Stimulated activated CD8-positive, alpha-beta memory T cell treated with anti-CD3 and anti-CD28 coated beads, Interleukin-4, amount 100 ng/mL, for 1 hour (primary cell): ENCODE measurements at places on chromosomes 11 and 22.

DNA sequence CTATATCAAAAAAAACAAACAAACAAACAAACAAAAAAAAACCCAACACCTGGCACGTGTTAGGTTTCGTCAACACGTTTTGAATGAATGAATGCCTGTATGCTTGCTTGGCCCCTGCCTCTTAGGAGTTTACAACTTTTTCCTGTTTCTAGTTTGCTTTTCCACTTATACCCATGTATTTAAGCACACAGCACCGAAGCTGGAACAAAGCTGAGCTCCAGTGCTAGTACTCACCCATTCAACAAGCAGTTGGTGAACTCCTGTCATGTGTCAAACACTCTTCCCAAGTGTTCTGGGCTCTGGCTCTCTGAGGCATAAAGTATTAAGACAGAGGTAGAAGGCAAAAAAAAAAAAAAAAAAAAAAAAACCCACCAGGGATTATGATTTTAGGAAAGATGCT lies 599.3 kb downstream of the BUD13 start:
- DNase-seq = no peak

DNA sequence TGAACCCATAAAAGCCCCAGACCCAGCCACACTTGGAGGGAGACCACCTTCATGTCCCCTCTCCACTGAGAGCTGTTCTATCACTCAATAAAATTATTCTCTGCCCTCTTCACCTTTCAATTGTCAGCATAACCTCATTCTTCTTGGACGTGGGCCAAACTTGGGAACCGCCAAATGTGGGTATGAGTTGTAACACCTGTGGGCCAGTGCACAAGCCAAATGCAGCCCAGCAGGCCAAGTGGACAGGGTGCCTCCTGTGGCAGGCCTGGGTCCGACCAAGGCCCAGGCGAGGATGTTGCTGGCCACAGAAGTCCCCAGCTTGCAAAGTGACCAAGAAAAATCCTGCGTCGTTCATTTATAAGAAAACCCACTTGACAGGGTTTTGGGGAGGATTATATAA lies 621.2 kb downstream of the METTL15 start:
- no peak for DNase-seq

DNA sequence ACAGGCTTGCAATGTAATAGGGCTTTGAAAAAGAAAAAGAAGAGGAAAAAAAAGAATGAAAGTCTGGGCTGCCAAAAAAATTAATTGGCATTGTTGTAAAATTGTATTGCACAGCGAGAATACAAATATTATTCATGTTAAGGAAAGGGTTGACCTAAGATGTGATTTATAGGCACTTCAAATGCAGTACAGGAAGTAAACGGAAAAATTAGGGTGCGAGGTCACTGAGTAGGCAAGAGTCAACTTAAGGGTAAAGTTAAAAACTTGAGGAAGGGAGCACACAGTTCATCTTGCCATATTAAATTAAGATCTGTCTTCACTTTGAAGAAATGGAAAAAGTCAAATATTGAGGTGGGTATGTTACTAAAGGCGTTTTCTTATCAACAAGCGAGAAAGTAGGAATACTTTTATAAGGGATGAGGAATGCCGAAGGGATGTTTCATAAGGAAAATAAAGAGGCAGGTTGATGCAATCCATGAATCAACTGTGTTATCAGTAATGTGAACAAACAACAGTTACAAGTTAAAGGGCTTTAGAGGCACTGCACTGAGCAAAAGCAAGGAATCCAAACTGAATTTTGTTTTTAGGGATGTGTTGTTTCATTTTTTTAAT lies 123.0 kb downstream of the WT1 start:
- DNase-seq = no peak

DNA sequence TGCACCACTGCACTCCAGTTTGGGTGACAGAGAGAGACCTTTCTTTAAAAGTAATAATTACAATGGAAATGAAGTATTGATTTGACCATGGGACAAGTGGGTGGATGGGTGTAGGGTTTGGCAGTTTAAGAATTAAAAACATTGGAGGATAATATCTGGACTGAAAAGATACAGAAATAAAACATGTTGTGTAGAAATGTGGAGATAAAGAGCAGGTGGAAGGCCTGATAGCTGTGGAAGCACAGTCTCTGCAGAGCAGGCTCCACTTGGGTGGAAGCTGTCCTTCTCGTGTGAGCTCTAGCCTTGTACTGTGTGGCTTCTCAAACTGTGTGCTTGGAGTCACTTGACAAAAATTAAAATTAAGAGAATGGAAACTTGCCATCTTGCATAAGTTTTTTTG lies 25.6 kb downstream of the APLP2 start:
- DNase-seq = no peak

DNA sequence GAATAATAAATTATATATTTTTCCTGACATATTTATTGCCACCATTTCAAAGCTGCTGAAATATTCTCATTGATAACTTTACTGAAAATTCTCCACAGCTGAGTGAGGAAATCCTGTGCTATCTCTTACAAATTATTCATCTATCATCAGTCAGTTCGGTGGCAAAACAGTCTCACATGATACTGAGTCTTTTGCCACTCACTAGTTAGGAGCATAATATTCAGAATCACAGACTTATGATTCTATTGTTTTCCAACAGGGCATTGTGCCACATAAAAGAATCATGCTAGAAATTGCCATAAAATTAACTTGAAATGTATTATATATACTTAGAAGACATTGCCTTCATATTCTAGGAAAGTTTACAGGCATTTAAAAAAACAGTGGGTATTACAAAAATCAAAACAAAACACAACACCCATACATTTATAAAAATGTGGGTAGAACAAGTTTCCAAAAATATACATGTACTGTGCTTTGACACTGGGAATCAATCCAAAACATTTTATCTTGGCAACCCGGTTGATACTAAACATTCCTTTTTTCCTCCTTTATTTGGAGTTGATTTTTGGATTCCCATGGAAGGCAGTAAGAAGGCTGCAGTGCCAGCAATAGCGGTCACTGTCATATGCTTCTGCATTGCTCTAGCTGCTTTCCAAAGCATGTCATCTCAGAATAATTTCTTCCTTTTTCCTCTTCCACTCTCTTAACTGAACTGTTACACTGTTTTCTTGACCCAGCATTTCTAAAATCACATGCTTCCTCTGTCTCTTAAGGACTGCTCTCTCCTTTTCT lies 42.5 kb downstream of the ATG16L2 start:
- no peak for DNase-seq

DNA sequence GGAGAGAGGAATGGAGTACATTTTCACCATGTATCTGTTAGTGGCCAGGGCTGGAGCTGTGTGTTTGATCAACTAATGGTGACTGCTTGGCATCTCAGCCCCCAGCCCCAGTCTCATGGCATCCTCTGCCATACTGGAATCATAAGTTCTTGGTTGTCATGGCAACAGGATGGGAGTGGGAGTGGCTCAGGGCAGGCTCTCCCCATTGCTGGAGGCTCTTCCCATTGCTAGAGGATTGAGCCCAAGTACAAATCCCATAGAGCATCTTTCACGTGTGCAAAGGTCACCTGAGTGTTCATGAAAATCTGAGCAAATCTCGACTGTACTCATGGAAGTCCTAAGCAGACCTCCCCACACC lies 14.9 kb downstream of the DNAJB13 start:
- no peak for DNase-seq

GRCh38 chr11:34773826-34774225 lies 142.4 kb downstream of the APIP start:
- DNase-seq = no peak

DNA sequence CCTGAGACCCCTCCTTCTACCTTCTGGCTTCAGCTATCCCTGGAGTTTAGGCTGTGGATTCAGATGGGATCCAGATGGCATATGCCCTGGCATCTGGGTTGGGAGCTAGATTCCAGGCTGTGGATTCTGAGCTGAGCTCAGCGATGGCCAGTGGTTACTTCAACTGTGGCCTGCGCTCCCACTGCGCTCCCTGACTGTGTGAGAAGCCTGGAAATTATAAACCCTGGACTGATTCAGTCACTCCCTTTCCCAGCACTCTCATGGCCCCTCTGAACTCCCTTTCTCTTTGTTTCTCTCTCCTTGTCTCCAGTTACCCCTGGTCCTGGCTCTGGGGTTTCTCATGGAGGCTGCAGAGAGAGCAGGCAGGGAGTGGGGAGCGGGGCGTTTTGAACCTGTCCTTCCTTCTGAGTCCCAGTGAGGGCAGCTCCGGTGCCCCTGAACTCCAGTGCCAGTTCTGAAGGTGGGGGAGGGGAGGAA lies 4.8 kb downstream of the ARHGEF17 start:
- DNase-seq = no peak

GRCh38 chr11:36292311-36292722 lies 3.1 kb upstream of the COMMD9 start:
- no peak for DNase-seq

DNA sequence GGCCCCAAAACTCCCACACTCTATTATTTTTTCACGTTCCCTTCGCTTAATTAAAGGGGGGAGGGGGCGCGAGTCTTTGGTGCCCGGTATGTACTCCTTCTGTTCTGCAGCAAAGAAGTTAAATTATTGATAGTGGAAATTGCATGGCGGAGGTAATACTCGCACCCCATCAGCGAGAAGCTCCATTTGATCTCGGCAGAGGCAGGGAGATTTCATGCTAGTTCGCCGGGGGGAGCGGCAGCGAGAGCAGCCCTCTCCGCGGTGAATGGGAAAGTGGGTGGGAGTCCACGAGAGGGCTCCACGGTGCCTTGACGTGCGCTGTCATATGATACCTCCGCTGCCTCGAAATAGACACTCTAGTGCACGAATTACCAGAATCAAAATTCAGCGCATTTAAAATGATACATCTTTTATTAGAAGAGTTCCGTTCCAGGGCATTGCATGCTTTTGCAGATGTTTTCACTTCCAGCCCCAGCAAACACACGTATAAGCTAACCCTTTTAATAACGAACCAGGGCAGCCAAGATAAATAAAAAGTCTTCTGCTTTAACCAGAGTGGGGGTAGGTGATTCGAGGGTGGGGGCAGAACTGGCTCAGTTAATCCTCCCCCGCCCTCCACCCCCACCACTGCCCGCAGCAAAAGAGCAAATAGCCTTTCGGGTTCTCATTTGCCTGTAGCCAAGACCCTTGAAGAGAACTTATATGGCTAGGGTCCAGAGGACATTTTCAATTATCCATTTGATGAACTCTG lies 1.3 kb upstream of the BDNF start:
- DNase-seq = no peak

GRCh38 chr11:74650498-74650897 lies 58.1 kb downstream of the POLD3 start:
- DNase-seq = no peak

DNA sequence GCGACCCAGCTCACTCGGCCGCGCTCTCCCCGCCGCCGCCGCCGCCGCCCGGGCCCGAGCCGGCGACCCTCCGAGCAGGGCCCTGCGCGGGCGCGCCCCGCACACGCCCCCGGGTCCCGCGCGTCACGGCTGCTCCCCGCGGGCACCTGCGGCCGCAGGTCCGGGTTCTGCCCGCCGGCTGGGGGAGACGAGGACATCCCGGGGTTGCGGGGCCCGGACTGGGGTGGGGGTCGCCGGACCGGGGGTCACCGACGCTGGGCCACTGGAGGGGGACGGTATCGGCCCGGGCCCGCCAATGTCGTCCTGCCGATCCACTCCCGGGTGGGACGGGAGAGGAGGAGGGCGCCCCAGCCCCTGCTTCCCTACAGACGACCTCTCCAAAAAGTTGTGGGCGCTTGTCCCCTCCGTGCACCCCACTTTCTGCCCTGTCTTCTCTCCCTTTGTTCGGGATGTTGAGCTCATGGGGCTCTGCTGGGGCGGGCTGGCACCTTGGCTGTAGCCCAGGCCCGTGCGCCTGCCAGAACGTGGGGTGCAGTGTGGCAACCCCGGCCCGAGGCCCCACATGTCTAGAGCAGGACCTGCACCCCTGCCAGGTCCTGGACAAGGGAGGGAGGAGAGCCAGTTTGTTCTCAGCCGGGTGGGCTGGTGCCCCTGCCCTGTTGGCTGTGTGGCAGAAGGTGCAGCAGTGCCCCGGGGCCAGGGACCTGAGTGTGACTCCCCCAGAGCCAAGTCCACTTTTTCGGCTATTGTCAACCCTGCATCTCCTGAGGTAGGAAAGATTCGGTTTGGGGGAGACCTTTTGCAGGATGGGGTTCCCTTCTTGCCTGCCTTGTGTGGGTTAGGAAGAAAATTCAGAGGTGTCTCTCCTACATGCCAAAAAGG lies 40.2 kb upstream of the CELSR1 start:
- DNase-seq = no peak

DNA sequence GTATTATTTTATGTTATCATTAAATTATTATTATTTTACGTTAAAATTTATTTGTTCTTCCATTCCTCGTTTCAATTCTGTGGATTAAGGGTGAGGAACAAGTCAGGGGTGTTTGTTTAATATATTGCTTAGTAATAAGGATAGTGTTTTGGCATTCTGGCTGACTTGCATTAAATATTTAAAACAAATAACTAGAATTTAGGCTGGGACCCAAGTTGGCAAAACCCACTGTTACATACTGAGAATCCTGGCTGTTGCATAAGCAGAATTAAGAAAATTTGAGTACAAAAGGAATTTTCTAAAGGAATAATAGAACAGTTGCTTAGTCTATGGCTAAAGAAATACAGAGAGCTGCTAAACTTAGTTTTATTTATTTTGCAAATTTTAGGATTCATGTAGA lies 196.4 kb downstream of the GUCY1A2 start:
- DNase-seq = no peak

DNA sequence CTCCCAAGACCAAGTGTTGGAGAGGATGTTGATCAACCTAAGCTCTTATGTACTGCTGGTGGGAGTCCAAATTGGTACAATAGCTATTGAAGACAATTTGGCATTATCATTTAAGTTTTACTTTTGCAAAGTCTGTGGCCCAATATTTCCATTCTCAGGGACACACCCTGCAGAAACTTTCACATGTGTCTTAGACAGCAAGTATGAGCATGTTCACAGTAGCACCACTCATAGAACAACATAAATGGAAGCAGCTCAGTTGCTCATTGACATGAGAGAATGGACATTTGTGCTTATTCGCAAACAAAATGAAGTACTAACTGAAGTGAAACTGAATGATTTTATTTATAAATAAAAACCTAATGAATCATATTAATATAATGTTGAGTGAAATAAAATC lies 135.5 kb downstream of the NOX4 start:
- no peak for DNase-seq

GRCh38 chr11:96322775-96323641 lies 20.0 kb downstream of the MAML2 start:
- DNase-seq = no peak

- DNase-seq = no peak
These were observed 41.1 kb downstream of the RBFOX2 start for GRCh38 chr22:35987487-35987886.

DNA sequence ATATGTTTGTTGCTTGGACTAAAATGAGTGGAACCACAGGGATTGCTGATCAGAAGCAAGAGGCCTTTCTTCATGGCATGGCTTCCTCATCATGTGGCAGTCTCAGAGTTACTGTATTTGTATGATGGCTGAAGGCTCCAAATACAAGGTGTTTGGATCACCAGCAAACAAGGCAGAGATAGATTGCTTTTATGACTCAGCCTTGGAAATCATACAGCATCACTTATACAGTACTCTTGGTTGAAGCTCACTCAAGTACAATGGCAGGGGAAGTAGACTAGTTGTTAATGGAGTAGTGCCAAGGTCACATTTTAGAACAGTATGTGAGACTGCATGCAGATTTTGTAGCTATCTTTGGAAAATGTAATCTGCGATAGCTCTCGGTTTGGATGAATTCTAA lies 16.6 kb downstream of the CAPRIN1 start:
- no peak for DNase-seq
